Gastrocnemius medialis (tissue), 4 donors: ENCODE measurements at places on chromosomes 2 and 18.
A peak's percentile ranks its signal among the peaks of the same experiment; 100 is the strongest.

DNA sequence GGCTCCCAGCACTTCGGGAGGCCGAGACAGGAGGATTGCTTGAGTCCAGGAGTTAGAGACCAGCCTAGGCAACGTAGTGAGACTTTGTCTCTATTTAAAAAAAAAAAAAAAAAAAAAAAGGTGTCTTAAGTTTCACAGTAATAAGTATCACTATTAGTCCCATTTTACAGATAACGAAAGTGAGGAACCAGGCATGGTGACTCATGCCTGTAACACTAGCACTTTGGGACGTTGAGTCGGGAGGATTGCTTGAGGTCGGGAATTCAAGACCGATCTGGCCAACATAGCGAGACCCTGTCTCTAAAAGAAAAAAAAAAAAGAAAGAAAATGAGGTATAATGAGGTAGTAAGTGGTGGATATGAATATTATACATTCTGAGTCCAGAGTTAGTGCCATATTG is 2.5 kb downstream of the KCNJ13 start:
- no peak for DNase-seq

DNA sequence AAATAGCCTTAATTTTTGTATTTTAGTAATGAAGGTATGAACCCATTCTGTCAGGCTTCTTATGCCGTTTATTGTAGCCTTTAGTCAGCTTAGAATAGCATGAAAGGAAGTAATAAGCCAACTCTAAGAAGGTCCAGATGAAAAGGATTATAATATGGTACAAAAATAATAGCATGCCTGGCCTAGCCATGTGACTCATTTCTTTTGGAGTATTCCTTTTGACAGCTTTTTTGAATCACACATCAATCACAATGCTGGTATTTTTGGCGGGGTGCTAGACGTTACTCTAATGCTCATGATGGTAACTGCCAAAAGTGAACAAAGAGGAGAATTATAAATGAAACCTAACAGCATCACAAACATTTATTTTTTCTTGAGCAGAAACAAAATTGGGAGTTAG is 19.9 kb downstream of the FMNL2 start:
- no peak for DNase-seq

- DNase-seq, result peak; percentile 93
These were observed 160.4 kb downstream of the HDAC4 start for GRCh38 chr2:239240414-239240881.

DNA sequence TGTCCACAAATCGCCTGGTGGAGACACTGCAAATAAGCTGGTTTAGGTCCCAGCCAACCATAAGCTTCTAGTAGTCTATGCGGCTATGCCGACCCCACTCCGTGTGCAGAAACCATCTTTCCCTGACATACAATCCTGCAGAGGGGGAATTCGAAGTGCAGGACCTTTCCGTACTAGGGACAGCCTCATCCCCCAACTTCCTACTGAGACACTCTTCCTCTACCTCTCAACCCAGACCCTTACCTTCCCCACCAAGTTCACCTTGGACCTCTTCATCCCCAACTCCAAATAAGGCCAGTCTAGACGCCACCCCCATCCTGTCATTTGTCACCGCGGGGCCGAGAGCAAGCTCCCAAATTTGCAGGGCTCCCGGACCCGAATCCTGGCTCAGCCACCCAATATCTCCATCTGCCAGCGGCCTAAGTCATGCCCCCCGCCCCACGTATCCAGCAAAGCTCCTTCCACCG is 496 bp downstream of the SUCLG1 start:
- DNase-seq, result peak; percentile 5

GRCh38 chr2:13686262-13686661 is 946.3 kb upstream of the LRATD1 start:
- no peak for DNase-seq

DNA sequence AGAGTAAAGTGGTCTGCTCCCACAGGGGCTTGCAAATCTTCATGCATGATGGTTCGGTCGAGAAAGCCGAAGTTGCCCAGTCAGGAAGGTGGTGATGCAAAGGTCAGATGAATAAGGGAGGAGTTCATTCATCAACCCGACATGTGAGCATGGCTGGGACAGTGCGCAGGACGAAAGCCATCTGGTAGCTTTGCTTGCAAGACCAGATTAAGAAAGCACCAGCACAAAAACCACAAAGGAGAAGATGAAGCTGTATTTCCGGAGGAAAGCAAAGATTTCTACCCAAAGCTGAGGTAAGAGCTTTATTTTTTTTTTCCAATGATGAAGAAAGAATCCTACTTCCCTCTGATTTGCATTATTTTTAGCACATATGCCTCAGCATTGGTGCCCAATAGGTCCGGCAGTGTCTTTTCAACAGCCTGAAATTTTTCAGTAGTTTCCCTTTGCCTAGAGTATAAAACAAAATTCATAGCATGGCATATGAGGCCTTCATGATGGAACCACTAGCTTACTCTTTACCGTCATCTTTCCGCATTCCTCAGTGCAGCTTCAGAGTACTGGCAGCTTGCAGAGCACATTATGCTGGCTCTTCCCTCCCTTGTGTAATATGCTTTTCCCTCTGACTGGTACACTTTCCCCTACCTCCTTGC is 112.0 kb upstream of the THOC1 start:
- DNase-seq, result peak; percentile 38

DNA sequence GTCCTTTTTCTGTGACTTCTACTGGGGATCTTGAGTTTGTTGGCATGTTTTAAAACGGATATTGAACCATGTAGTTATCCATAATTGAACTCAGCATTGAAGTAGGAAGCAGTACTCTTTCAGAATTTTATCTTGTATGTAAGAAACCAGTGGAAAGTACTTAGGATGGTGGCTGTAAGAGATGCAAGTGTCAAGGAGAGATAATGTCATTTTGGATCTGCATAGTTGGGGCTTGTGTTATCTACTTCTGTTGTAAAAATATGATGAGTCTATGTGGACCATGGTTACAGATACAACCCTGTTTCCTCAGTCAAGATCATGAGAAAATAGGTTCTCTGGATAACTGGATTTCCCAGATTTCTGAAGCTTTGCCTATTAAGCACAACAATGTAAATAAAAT is 113.7 kb downstream of the NAB1 start:
- DNase-seq, result no peak

DNA sequence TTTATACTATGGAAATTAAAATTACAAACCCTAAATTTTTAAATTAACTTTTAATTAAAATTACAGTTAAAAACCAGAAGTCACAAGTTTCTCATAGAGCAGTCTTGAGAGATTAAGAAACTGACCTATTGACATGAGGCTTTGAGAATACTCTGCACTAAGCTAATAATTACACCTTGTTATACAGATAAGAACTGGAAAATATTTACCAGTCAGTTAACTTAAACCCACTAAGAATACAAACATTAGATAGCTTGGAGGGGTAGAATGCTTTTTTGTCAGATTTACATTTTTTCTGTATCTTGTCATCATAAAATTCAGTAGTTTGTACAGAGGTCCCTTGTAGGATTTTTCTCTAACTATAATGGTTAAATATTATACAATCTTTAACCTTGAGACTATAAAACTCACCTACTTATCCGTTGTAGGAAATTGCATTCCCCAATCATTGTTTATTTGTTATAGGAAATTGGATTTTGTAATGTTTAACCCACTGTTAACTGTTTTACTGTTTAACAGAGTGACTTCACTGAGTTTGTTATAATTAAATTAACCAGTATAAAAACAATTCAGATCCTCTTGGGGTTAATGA is 219.7 kb upstream of the PKDCC start:
- DNase-seq, result no peak

DNA sequence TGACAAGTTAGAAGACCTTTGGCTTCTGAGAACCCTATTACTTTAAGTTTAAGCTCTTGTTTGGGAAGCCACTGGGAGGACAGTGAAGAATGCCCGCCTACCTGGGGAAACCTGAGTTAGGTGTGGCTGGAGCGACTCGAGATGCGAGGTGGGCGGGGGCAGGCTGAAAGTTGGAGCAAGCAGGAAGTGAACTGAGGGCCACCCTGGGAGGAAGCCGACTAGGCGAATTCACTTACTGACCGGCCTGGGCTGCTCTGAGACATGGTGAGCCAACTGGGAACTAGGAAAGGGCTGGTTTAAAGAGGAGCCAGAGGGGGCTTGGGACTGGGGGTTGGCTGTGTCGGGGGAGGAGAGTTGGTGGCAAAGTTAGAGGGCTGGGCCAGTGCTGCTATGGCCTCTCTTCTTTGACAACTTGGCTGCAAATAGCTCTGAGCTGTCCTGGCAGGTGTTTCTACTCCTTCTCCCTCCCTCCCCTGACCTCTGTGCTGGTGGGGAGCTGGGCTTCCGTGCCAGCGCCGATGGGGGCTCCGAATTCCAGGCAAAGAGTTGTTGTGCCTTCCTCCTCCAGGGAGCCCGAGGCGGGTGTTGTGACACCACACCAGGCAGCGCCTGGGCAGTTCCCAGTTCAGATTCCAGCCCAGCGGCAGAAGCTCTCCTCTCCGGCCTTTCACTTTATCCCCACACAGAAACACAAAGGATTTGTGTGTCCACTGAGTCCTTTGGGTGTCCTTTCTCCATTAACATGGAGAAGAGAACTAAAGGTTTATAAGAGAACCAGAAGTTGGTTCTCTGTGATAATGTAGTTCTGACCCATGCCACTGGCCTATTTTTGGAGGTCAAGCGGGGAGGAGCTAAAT is at the start of gene VAMP8:
VAMP8 (plus strand) TSS at position 201 of the 857 bp plus-strand sequence; CDS start at position 262, 61 bp downstream.
- DNase-seq, result no peak

DNA sequence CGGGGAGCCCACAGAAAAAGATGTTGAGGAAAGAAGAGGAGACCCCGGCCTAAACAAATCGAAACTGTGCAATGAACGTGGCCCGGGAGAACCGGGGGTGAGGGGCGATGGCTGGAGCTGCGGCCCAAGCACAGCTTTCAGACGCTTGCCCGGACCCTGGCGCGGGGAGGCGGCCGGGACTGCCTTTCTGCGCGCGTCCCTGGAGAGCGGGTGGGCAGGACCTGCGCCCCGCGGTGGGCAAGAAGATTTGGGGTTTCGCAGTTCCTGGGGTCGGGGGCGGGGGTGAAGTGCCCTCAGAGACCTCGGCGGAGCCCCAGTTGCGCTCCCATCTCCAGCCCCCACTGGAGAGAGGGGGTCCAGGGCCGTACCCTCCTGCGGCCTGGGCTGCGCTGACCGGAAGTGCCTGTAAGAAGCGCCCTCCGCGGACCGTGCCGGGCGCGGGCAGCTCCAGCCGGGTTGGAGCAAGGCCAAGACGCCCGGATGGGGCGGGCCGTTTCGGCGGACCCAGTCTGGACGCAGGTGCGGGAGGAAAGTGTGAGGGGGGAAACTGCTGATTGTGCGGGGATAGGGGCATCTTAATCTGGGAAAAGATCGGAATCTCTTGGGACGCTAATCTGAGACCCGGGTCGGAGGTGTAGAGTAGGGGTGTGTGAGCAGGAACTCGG is 11.6 kb downstream of the EN1 start:
- DNase-seq, result no peak

GRCh38 chr2:214066862-214067261 is 344.0 kb upstream of the VWC2L start:
- no peak for DNase-seq

DNA sequence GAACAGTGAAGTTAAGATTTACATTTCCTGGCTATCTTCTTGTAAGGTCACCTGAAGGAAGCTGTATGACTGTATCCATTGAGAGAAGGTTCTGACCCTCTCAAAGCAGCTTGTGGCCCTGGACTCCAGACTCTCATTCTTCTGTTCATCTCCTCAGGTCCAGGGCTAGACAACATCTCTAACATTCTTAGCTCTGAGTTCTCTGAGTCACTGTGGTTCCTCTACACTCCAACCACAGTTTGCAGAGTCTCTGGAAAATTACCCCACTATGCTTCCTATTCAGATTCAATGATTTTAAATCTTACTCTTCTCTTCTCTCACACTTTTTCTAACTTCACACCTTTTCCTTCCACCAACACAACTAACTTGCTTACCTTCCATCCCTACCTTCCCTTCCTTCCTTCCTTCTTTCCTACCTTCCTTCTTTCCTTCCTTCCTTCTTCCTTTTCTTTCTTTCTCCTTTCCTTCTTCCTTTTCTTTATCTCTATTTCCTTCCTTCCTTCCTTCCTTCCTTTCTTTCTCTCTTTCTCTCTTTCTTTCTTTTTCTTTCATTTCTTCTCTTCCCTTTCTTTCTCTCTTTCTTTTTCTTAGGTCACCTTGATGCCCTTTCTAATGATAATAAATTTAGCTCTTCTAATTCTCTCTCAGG is 824.3 kb upstream of the ZEB2 start:
- no peak for DNase-seq

DNA sequence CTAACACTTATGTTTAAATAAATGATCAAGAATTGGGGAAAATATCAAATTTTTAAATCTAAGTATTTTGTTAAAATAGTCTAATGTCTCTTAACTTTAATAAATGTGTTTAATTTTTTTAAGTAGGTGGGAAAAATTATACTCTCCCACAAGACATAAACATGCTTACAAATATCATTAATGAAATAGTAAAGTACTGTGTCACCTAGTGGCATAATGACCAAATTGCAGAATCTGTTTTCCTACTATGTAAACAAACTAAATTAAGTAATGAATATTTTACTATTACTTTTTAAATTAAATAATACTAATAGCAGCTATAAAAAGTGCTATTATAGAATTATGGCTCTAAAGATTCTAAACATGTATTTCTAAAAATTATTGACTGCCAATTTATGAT is 52.0 kb upstream of the CHAC2 start:
- DNase-seq, result no peak

DNA sequence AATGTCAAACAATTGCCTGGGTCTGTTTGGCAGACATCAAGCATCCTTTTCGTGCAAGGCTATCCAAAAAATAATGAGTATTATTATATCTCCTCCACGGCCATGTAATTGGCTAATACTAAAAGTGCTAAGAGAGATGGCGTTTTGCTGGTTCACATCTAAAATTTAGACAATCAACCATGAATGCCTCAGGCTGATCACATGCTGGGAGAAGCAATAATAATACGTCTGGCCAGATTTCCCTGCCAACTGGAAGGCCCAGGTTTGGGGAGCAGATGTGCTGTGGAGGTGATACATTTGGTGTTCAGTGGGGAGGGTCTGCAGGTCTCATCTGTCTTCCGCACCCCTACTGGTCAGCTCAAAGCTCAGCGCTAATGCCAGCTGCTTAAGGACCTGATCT is 60.3 kb upstream of the CREB1 start:
- no peak for DNase-seq

DNA sequence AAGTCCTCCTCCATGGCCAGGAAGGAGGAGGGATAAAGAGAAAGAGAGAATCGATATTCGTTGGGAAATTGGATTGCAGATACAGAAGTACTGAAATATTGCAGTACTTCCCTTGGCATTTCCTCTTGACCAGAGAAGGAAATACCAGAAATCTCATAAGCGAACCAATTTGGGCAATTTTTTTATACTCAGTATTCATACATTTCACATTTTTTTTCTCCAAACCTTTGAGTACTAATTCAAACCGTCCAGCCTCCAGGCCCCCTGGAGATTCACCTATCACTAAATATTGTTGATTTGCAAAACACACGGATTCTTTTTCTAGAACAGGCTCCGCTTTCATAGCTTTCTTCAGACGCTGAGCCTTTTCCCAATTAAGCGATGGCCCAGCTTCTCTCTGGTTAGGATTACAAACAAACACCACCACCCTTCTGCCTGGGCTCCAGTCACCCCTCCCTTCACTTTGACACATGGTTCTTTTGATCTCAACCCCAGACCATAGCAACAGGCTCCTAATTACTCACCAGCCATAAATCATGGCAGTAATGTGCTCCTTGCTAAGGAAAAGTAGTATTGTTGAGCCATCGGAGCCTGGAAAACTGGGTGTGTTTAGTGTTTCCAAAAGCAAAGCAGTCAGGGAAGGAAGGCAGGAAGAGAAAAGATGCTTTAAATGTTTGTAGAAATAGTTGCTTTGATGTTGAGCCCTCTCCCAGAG is 138.4 kb upstream of the CCDC68 start:
- DNase-seq, result no peak

GRCh38 chr2:234399451-234400246 is 97.2 kb downstream of the ARL4C start:
- DNase-seq, result no peak
